ENCODE measurements at places on chromosomes 7 and 10.

- DNase-seq, result no peak
These were observed 3.1 kb upstream of the CAPZA2 start for GRCh38 chr7:116859323-116859722.

- peak; percentile 4 for DNase-seq
These were observed 40.2 kb upstream of the PROSER2 start for GRCh38 chr10:11782793-11783557.

DNA sequence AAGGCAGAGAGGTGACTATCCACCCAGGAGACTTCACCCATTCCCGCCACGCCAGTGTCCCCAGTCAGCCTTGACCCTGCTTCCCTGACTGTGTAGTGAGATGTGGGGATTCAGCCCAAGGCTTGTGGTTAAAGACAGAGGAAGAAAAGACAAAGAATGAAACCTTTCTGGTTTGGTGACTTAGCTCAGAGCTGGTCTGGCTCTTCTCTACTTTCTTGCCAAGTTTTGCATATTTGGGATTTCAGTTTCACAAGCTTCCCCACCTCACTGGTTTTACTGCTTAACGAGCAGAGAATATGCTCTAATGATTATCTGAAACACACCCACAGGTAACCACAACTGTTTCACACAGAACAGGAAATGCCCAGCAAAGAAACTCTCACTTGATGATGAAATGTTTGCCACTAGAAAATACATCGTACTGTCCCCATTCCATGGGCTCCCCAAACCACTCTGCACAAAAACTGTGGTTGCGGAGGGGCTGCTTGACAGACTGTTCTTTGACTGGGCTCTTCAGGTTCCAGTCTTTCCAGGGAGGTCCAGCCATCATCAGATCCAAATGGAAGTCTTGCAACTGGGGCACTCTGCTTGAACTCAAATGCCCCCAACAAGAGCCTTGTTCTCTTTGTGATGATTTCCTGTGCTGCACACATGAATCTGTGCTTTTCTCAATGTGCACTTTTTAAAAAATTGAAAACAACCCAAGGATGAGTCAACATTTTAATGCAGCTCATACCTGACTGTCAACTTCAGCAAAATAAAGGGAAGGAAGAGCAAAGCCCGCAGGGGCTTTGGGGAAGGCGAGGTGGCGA is 95.5 kb downstream of the CTBP2 start:
- peak; percentile 78 for DNase-seq

GRCh38 chr7:119783799-119784198 is 489.2 kb upstream of the KCND2 start:
- DNase-seq, result no peak

GRCh38 chr10:74282848-74283210 is 131.8 kb downstream of the ADK start:
- DNase-seq, result no peak

GRCh38 chr10:2978111-2978510 is 89.2 kb upstream of the PFKP start:
- no peak for DNase-seq

DNA sequence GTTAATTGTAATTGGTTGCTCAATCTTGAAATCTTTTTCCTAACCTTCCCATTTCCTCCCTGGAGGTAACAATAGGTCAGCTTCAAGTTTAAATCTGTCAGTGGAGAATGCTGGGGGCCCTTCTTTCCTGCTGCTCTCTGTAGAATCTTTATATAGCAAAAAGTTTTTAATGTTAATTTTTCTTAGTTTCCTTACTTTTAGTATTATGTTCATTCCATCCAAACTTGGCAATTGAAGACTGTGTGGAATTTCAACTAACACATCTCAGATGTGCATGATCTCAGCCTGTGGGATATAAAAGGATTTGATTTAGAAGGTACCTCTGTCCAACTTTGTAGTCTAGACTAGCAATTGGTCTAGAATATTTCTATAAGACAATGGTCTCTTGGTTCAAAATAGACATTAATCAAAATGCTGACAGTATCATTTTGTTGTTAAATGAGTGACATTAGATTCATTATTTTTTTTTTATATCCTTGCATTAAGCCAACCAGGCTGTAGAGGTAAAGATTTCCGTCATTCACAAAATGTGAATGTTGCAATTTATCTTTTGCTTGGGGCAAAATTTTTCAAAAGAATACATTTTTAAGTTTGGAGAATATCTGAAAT is 100.4 kb upstream of the SEMA3A start:
- no peak for DNase-seq
